NCI-H1694 treated with DMSO at 0.1 percent for 48 hours (cell line): ENCODE measurements at places on chromosomes 11 and 22.

- no peak for DNase-seq
Measured at GRCh38 chr11:984546-984945, 52.0 kb downstream of the MUC6 start.

DNA sequence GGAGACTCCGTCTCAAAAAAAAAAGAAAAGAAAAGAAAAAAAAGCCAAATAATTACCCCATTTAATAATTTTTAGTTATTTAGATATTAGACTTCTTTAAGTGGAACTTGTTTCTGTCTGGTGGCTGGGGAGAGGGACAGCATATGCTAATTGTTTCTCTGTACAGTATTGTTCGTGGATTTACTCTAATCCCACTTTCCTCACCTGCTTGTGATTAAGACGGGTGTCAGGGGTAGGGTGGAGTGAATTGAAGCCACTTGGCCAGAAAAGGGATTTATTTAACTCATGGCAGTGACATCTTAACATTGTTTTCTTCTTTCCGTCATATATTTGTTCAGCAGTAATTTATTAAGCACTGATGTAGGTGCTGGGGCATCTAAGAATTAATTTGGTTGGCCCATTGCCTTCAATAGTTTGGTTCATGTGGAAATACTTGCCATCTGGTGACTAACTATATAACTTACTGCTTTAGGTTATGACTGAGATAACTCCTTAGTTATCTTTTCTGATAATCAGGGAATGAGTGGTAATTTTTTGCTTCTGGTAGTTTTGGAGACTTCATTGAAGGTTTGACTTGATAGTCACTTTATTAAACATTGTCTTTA, 4.6 kb downstream of the TNRC6B start:
- DNase-seq: no peak

GRCh38 chr11:65857500-65857852, 504 bp downstream of the CFL1 start:
- DNase-seq: no peak

GRCh38 chr22:32745251-32745995, 56.1 kb upstream of the TIMP3 start:
- DNase-seq: no peak

DNA sequence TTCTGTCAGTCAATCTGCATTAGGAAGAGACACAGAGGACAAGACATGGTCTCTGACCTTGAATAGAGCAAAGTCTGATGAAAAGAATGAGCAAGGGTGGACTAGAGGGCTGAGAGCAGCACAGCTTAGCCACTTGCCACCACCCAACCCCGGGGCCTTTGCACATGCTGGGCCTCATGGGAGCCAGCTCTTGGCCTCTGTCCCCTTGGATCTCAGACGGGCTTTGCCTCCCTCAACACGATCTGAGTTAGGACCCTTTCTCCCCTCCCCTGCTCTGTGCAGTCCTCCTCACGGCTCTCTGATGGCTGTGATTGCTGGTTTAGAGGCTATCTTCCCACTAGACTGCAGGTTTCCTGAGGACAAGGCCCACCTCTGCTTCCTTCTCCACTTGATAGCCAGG, 131.6 kb upstream of the B3GAT1 start:
- DNase-seq: no peak

DNA sequence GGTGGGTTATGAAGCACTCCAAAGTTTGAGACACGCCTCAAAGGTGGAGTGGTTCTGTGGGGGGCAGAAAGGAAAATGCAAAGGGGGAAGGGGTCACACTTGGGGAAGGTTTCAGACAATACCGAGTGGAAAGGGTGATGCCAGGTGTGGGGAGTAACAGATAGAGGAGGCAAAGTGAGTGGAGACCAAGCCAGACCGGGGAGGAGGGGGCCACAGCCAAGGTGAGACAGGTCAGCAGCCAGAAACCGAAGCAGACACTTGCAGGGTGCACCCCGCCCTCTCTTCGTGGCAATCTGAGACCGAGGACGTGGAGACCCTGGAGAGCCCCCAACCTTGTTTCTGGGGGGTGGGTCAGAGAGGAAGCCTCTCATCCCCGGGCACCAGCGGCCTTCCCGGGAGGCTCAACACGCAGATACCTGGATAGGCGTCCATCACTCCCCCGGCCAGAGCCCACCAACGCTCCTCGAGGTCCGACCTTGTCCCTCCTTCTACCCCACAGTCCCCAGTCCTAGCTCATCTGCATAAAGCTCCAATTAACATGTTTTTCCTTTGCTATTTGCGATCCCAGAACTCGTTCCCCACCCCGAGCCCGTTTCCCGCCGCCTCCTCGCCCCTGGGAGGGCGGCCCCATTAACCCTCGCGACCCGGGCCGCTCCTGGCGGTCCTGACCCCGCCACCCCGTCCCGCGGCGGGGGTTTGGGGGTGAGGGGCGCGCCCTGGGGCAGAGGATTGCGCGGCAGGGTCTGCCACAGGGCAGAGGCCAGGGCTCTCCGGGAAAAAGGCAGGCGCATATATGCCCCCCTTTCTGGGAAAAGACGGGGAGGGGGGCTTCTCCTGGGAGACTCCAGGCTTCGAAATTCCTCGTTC, 21.8 kb downstream of the RTN4RL2 start:
- DNase-seq: no peak

GRCh38 chr11:8019314-8020243, 32.4 kb downstream of the EIF3F start:
- no peak for DNase-seq

GRCh38 chr11:113384551-113384950, 3.0 kb upstream of the ANKK1 start:
- peak; percentile 26 for DNase-seq

DNA sequence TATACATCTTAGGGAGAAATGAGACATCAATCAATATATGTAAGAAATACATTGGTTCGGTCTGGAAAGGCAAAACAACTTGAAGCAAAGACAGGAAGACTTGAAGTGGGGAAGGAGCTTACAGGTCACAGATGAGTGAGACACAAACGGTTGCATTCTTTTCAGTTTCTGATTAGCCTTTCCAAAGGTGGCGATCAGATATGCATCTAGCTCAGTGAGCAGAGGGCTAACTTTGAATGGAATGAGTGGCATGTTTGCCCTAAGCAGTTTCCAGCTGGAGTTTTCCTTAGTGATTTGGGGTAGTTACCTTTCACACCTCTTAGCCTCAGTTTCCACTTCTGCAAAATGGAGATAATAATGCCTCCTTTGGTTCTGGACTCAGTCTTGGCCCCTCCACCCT, 15.8 kb downstream of the LHFPL7 start:
- no peak for DNase-seq

- DNase-seq: no peak
Measured at GRCh38 chr11:66692446-66692845, 14.8 kb upstream of the RBM4B start.

- no peak for DNase-seq
Measured at GRCh38 chr11:126694065-126694625, 306.4 kb downstream of the KIRREL3 start.

GRCh38 chr11:9972989-9973388, 309.1 kb downstream of the SWAP70 start:
- DNase-seq: peak; percentile 32

DNA sequence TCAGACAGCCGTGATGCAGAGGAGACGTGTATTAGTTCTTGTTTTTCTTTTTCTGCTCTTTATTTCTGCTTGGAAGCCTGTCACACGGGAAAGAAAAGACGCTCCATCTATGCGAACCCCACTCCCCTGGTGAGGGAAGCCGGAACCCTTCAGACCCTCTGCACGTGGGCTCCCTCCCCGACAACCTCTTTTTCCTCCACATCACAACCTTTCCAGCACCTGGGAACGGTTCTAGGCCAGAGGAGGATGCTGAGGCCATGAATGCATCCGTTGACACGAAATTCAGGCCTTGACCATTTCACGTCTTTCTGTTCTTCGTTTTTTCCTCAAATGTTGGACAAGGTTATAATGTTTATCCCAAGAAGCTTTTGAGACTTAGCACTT, 85.3 kb upstream of the WNT7B start:
- no peak for DNase-seq

GRCh38 chr11:117919341-117919740, 9.9 kb downstream of the TMPRSS13 start:
- DNase-seq: no peak

GRCh38 chr22:49548356-49549202, 279.1 kb downstream of the BRD1 start:
- DNase-seq: no peak

- no peak for DNase-seq
Measured at GRCh38 chr11:80593648-80594374, 1153.0 kb upstream of the TENM4 start.

DNA sequence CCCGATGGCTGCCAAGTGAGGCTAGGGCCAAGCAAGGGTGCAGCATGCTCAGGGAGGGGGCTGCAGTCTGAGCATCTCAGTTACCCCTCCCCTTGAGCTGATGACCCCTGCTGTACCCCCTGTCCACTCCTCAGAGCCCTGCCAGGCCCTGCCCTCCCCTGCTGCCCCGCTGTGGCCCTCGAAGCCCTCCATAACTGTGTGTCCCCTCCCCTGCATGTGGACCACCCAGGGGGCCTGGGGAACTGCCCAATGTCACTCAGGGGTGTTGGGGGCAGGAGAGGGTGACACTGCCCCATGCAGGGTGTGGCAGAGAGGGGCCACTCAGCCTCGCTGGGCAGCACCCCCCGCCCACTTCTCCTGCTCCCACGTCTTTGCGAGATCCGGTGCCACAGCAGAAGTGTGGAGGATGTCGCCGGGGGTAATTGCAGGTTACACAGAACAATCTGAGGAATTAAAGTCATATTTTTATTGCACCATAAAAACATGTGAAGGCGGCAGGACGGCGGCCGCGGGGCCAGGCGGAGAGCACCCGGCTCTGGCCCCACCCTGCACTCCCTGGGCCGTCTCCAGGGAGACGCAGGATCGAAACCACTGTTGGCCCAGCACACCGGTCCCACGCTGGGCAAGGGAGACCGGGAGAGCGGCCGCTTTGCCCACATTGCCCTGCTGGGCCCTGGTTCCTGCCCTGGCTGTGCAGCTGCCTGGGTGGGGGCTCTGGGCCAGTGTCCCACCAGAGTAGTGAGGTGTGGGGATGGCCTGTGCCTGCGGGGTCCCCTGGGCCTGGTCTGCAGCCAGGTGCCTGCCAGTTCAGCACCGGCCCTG, 18.7 kb upstream of the GNB1L start:
- no peak for DNase-seq

DNA sequence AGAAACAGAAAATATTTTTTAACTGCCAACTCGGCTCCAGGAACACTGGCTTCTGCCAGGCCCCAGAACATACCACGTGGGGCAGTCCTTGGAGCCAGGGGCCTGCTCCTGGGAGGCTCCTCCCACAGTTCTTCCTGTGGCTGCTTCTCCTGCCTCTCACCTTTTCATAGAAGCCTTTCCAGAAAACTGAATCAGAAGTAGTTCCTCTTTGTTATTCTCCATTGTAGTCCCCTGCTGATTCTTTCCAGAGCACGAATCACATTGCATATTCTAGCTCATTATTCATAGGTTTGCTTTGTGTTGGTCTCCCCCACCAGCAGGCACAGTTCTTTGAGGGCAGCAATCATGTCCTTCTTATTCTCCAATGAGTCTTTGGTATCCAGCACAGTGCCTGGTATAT, 106.0 kb downstream of the EFCAB6 start:
- no peak for DNase-seq

GRCh38 chr11:65150509-65151299, 16.4 kb upstream of the SYVN1 start:
- DNase-seq: peak; percentile 24

DNA sequence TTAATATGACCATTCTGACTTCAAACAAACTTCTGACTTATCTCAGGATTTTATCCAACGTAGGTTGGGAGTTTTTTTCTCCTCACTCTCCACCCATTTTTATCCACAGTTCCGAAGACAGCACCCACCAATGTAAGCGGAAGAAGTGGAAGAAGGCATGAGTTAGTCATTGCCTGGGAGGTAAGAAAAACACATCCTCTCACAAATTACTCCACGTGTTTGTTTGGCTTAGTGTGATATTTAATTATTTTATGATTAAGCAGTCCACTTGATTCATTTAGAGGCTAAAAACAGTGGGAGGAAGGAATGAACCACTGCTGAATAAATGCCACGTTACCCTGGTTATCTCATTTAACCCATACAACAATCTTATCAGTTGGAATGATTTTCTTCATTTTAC, 389.6 kb upstream of the ARHGAP42 start:
- DNase-seq: no peak

GRCh38 chr22:48974443-48975315, 853.0 kb downstream of the BRD1 start:
- no peak for DNase-seq

DNA sequence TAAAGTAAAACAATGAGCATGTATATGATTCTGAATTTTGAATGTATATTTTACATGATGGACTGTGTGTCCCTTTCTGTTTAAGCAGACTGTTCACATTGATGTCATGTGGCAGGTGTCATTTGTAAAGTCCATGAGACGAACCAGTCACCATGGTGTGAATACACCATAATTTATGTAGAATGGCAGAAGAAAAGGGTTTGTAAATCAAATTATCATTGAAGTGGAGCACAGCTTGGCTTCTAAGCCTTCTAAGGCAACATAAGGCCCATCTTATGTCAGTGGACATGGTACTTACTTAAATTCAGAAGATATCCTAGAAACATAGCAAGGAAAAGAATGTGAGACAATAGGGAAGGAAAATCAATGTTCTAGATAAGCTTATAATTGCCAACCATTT, 4.4 kb downstream of the MAP6 start:
- no peak for DNase-seq

DNA sequence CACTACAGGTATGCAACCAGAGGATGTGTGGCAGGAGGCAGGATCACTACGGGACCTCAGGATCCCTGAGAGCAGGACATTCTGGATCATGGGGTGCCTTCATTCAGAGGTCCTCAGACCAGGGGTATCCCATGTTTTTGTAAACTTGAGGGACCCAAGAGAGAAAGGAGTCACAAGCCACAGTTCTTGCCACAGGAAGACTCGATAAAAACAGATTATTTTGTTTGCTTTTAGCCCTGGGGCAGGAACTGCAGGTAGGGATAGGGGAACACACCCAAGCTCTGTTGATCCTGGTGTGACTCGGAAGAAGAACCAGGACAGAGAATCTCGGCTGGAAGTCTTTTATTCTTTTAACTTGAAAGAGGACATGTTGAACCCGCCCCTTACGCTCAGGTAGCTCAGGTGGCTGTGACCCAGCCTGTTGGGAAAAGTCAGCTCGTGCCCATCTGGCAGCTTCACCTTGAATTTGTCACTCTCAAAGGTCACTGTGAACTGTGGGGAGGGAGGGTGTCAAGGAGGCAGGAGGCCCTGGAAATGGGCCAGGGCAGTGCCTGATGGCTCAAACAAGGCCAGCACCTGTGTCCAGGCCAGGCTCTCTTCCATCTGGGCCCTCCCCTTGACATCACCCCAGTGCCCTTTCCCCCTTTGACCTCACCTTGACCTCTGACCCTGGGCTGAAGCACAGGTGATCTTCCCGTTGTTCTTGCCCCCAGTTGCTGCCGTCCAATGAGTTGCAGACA, 9.8 kb downstream of the LGALS2 start:
- no peak for DNase-seq

GRCh38 chr11:29361369-29361768, 655.5 kb downstream of the KCNA4 start:
- DNase-seq: no peak

DNA sequence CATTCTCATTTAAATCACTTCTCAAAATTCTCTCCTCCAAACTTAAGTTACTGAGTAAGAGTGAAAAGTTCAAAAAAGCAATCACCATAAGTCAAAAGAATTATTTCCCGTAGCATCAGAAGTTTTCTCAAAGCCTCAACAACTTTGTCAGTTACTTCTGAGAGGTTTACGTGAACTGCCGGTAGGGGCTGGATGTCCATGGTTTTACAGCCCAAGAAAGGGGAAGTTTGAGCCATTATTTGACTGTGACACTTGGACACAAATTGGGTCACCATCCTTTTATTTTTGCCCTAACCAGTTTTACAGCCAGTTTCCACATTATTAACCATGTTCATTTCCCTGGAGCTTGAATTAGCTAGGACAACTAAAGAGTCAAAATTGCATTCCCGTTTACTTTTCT, 7.5 kb downstream of the POU2AF3 start:
- DNase-seq: no peak

- DNase-seq: no peak
Measured at GRCh38 chr11:12958986-12959385, 50.1 kb upstream of the RASSF10 start.
